Spleen (tissue), 13 donors: ENCODE measurements at places on chromosomes 1 and 21. TPM values are rescaled to one million over a fixed set of nuclear protein-coding genes. Genes with fewer than 3 reads are reported as not detected.

ZNF593OS gene
- total RNA-seq, result not detected

RGS1 gene
- total RNA-seq, result 104 TPM

AMY1B gene
- not detected for total RNA-seq

TFF2 gene
- not detected for total RNA-seq

MCOLN2 gene
- total RNA-seq, result 24.8 TPM

TNFAIP8L2 gene
- total RNA-seq, result 26.3 TPM
